ENCODE measurements at places on chromosomes 1 and 21. TPM values are rescaled to one million over a fixed set of nuclear protein-coding genes. Genes with fewer than 3 reads are reported as not detected.
A peak's percentile ranks its signal among the peaks of the same experiment; 100 is the strongest.

DNA sequence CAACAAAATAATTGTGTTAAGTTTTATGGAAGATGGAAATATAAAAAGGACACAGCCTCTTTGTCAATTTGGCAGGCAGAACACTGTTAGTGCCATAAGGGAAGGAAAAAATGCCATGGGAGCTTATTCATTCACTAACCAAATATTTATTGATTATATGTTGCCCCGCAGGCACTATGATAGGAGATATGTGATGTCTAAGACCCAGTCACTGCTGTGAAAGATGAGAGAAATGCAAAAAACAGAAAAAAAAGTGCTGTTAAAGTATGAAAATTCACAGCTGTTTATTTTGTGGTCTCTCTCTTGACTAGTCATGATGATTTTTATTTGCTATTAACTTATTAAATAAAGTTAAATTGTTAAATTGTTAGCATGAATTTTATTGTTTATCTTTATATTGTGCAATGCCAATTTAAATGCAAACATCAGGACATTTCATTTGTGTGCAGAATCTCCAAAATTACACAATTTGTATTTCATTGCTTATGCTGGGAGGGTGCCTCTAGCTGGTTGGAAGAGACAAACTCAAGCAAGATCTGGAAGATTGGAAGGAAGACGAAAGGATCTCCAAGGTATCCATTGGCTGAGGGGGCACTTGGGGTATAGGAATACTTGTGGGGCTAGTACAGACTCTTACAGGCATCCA lies 17.8 kb upstream of the PTGFR start:
- DNase-seq: no peak

DNA sequence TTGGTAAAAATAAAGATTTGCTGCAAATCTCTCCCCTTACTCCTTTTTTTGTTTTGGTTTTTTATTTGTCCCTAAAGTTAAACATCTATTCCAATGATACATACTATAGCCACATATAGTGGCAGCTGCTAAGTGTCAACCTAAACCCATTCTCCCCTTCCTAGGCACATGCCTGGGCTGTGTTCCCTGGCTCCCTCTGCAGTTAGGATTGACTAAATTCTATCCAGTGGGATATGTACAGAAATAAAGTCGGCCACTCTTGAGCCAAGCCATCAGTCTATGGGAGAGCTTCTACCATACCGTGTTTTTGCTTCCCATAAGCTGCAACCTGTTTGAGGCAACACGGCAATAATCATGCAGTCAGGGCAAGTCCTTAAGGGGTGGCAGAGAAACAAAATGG lies 23.6 kb downstream of the MCOLN3 start:
- DNase-seq: no peak

Gene SELENBP1
- total RNA-seq: 70.5 TPM

DNA sequence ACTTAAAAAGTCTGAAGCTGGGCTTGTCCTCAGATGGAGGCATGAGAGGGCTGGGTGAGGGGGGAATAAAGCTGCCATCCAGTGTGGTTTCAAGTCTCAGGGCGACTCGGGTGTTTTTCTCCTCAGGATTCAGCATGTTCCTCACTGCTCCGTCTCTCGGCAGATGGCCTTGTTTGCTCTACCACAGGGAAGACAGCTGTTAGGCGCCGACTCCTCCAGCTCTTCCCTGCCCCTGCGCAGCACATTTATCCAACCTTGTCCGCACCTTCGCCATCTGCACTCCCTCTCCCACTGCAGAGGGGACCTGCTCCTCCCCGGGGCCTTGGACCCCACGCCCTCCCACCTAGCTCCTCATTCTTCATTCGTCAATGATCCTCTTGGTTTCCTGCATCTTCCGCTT lies 16.6 kb upstream of the S100A11 start:
- DNase-seq: no peak

- DNase-seq: peak; percentile 27
Observed at GRCh38 chr1:165645654-165646366, 14.8 kb downstream of the MGST3 start.

Gene INTS11
- 53.1 TPM for total RNA-seq

DNA sequence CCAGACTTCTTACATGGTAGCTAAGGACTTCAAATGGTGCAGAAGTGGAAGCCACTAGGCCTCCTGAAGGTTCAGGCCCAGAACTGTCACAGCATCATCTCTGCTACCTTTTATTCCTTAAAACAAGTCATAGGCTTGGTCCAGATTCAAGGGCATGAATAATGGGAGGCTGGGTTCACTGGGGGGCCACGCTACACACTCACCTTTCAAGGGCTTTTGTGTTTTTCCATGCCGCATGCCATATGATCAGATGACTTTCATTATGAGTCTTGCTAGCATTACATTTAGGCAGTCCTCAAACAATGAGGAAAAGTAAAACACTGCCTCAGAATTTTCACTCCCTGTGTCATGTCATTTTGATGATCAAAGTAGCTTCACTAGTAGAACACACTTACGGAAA lies 83.4 kb downstream of the VPS26C start:
- no peak for DNase-seq

Gene LRRC53
- not detected for total RNA-seq

- peak; percentile 46 for DNase-seq
Observed at GRCh38 chr1:53293123-53293522, 34.7 kb downstream of the LRP8 start.

- DNase-seq: no peak
Observed at GRCh38 chr1:46102769-46103476, 29.5 kb downstream of the PIK3R3 start.

DNA sequence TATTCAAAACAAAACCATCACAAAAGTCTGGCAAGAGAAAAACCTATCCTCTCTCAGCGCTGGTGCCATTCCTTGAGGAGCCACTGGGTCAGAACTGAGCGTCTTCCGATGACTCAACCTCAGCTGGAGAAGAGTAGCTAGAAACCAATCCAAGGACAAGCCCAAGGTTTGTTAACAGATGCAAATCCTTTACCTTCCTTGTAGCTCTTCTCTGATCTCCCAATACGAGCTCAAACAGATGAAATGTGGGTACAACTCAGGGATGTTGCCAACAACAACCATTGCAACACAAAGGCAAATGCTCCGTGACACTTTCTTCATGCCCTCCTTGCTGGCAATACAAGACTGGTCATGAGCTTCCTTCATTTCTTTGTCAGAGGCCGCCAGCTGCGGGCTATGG lies 337.1 kb downstream of the SIPA1L2 start:
- DNase-seq: no peak

DNA sequence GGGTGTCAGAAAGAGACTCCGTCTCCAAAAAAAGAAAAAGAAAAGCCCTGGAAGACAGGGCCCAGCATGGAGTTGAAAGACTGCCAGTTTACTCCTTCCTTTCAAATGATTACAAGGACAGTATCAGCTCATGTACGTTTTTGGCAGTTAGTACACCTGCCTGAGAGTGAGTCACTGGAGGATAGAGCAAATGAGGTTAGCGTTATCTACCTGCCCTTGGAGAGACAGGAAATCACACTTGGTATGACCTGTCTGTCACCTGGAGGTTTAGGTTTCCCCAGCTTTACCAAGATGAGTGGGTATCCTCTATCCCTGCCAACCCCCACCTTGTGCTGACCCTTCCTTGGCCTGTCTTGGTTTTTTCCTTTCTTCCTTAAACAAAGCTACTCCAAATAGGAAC lies 96.8 kb upstream of the BMP8A start:
- DNase-seq: no peak

Gene PLA2G2F
- total RNA-seq: not detected

Gene OR2M3
- not detected for total RNA-seq

DNA sequence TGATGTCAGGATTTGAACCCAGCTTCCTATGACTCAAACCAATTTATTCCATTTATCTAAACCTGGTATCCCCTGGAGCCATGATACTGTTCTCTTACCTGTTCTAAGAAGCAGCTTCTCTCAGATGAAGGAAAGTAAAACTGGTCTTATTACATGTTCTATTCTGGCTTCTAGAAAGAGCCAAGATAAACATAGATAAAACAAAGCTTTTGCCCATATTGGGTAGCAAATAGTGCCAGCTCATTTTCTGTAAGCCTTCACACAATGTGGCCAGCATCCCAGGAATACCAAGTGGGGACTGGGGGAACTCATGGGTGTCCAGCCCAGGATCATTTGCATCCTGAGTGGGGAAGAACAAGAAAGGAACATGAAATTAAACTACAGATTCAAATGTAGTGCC lies 53.5 kb upstream of the EPHA8 start:
- DNase-seq: peak; percentile 45
